ENCODE measurements at places on chromosomes 6 and 20.

- peak; percentile 53 for DNase-seq
Observed at GRCh38 chr6:17580518-17581048, 19.5 kb upstream of the FAM8A1 start.

DNA sequence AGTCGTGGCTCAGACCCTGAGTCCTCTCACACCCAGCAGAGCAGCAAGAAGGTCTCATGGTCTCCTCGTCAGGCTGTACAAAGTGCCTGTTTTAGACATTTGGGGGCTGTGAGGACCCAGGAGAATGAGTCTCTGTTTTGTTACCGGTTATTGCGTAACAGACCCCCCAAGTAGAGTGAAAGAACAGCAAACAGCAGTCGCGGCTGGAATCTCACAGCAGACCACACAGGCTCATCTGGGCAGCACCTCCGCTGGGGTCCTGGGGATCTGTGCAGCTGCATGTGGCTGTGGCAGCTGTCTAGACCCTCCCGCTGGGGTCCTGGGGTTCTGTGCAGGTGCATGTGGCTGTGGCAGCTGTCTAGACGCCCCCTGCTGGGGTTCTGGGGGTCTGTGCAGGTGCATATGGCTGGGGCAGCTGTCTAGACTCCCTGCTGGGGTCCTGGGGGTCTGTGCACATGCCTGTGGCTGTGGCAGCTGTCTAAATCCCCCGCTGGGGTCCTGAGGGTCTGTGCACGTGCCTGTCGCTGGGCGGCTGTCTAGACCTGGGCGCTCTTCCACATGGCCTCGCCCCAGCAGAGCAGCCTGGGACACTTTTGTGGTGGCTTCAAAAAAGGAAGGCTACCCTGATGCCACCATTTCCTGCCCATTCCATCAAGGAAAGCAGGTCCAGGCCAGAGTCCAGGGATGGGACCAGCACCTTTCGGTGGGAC, 24.7 kb downstream of the ENTPD6 start:
- no peak for DNase-seq

DNA sequence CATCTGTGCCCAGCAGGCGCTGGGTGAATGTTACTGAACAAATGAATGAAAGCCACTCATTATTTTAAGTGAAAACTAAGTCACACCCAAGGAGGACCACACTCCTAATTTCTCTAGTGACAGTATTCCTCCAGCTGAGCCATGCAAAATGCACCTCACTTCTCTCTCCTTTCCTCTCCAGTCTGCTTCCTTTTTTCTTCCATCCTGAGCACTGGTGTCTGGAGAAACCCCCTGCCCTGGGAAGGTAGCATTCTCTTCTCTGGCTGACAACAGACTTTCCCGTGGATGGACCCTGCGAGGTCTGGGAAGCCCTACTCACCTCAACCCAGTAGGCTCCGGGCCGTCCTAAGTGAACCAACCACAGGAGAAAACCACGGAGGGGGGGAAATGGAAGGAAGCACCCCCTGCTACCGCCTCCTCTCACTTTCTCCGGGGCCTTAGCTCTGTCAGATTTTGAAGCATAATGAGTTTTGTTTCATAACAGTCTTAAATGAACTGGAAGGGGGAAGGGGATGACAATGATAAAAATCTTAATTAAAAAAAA, 22.6 kb downstream of the TRERF1 start:
- DNase-seq: no peak

DNA sequence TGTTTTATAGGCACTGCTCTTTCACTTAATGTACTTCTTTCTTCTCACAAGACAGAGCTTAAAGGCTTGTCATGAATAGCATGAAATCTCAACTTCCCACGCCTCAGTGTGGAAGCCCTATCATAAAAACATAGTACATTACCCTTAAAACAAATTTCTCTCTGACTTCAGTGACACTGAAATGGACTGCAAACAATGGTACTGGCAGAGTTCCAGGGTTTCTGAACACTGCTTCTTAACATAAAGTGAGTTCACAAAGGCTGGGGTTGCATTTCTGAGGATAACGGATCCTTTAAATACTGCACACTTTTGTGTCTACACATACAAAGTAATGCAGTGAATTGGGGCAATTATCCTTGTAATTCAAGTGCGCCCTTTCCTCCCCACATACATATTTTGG, 32.3 kb upstream of the PLEKHG1 start:
- DNase-seq: peak; percentile 76

- DNase-seq: no peak
Observed at GRCh38 chr6:68127074-68127473, 508.0 kb upstream of the ADGRB3 start.
